ENCODE measurements at places on chromosomes 1 and 21.

- DNase-seq, result no peak
Measured at GRCh38 chr1:10920063-10920626, 92.3 kb upstream of the TARDBP start.

- DNase-seq, result no peak
Measured at GRCh38 chr21:31838586-31839355, 34.0 kb upstream of the HUNK start.

- DNase-seq, result no peak
Measured at GRCh38 chr1:48676376-48676775, 100.3 kb downstream of the BEND5 start.

DNA sequence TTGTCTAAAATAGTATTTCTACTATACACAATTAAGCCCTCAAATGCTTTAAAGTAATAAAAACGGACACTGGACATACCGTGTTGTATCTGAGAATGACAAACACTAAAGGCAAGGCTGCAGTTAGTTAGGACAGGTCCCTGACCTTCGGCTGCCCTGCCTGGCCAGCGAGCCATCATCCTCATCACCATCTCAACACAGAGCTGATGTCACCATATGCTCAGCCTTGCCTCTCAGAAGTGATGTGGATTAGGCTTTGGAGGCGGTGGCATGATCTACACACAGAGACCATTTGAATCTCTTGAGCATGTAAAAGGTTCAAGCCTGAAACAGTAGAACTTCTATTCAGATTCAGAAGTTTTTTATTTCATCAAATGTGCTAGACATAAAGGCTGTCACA lies 244.7 kb downstream of the SDCCAG8 start:
- DNase-seq, result no peak

GRCh38 chr1:15075175-15075574 lies 78.4 kb upstream of the TMEM51 start:
- DNase-seq, result no peak

GRCh38 chr1:202007805-202008489 lies 2.4 kb upstream of the ELF3 start:
- DNase-seq, result no peak

DNA sequence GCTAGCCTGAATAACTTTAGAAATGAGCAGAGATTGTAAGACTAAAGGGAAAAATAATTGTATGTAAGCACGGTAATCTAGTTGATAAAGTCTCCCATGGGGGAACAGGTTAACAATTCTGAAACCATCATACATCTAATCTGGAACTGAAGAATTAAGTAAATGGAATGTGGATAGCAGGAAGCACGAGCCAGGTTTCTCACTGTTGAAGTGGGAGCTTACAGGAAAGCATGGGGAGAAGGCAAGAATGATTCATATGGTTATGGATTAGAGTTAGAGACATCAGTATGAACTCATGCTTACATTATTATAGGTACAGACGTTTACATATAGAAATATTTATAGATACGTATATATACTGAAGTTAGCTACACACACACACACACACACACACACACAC lies 83.0 kb downstream of the LEPR start:
- no peak for DNase-seq

All from tibial artery (tissue), 4 donors.